Activated T-helper 1 cell treated with Interleukin-2 at 50 U/mL for 16 hours (primary cell): ENCODE measurements at places on chromosomes 2 and 18.

GRCh38 chr2:176826984-176827668 is 385.5 kb upstream of the HNRNPA3 start:
- no peak for DNase-seq

DNA sequence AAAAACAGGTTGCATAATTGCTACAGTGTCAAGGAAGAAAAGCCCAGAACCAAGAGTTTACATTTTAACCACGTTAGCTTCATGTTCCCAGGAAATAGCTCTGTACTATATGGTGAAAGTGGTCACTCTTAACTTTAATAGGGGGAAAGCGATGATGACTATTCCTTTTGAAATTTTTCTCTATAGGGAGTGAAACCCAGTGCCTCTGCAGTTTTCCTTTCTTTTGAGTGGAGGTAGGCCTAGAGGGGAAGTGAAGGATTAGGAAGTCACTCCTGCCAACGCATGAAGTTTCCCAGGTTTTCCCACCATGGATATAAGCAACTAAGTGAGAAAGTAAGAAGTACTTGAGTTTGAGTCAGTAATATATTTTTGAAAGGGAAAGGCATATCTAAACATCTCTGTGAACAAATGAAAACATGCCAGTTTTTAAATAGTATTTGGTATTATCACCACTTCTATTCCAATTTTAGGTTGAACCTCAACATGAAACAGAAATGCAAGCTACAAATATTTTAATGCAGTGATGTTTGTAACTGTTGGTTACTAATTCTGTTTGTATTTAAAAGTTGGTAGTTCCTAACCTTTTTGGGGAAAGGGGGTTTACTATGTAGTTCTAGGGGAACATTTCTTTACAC is 91.9 kb downstream of the VRK2 start:
- no peak for DNase-seq

DNA sequence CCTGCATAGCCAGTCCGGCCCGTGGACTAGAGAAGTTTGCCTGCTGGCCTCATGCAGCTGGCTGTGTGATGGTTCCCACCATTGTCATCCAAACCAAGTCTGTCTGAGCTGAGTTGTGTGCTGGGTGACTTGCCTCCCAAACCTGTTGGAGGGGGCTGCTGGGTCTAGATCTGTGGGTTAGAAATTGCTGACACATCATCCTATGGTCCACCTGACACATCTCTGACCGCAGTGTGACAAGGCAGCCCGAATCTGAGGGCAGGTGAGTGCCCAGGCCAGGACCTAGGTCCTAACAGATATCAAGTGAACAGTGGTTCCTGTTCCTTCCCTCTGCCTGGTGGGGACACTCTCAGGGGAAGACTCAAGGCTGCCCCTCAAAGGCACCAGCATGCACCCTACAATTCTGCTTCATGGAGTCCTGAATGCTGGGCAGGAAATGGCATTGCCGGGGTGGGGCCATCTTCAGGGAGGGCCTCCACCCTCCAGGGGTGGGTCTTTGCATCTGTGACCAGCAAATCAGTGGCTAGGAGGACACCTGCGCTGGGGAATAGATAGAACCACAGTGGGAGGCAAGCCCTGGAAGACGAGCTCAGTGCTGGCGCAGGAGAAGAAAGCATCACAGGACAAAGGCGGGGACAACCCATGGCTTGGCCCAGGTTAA is 117.9 kb upstream of the ID2 start:
- no peak for DNase-seq

GRCh38 chr2:227595797-227596196 is 2.9 kb upstream of the SCYGR2 start:
- DNase-seq: no peak

GRCh38 chr2:165193178-165193777 is 10.6 kb downstream of the SCN3A start:
- no peak for DNase-seq

DNA sequence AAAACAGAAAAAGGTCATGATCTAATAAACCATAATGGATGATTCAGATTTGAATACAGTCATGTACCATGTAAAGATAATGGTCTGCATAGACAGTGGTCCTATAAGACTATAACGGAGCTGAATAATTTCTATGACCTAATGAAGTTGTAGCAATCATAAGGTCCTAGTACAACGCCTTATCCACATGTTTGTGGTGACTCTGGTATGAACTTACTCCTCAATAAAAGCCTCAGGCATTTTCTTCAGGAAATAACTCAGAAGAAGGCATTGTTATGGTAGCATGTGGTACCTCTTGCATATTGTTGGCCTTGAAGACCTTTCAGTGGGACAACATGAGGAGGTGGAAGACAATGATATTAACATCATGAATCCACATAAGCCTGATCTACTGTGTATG is 883.3 kb downstream of the CNTNAP5 start:
- no peak for DNase-seq

GRCh38 chr2:15712551-15713342 is 121.1 kb downstream of the DDX1 start:
- DNase-seq: no peak

- DNase-seq: no peak
Measured at GRCh38 chr18:34483198-34483597, 226.9 kb upstream of the DTNA start.

DNA sequence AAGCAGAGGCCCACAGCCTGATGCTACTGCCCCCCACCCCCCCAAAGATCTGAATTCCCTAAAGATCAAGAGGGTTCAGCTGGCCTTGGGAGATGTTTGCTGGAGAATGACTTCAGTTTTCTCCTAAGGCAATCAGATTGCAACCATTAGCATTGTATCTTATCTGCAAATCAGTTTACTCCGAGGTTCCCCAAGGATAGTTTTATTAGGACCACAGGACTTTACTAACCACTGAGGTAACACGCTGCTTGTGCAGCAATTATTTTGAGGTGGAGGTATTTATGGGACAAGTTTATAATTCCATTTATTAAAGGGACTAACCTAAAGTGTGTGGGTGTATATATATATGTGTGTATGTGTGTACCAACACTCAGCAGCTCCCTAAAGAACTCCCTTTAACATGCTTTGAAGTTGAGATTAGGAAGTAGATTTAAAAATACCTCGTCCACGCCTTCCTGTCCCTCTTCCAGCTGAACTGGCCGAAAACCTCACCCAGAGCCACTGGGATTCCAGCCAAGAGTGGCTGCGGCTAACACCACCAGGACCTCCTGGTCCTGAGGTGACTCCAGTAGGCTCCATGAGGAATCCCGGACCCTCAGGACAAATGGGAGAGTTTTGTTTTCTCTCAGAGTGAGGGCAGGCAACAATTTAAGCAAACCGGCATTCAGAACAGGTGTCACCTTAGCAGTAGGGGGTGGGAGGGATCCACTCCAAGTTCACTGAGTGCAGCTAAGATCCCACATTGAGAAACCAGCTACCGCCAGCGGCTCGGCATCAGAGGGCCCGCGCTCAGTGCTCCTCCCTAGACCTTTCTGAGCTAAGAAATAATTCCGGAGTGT is 3.0 kb upstream of the DLX1 start:
- no peak for DNase-seq

- DNase-seq: no peak
Measured at GRCh38 chr2:135252805-135253458, 200.8 kb downstream of the RAB3GAP1 start.

DNA sequence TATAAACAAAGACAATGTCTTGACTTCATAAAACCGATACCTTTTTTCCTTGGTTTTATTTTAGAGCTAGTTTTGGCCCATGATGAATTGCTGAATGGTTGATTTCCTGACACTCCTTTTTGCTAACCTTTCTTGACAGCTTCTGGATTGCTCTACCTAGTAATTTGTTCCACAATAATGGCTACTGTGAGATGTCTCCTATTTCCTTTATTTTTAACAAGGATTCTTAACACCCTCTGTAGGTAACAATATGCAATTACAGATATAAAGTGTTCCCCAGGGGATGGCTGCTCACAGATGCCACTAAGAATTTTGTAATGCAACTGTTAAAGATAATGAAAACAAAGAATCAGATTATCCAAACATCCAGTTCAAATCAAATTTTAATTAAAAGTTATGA is 100.8 kb upstream of the ATP5MC3 start:
- DNase-seq: no peak

DNA sequence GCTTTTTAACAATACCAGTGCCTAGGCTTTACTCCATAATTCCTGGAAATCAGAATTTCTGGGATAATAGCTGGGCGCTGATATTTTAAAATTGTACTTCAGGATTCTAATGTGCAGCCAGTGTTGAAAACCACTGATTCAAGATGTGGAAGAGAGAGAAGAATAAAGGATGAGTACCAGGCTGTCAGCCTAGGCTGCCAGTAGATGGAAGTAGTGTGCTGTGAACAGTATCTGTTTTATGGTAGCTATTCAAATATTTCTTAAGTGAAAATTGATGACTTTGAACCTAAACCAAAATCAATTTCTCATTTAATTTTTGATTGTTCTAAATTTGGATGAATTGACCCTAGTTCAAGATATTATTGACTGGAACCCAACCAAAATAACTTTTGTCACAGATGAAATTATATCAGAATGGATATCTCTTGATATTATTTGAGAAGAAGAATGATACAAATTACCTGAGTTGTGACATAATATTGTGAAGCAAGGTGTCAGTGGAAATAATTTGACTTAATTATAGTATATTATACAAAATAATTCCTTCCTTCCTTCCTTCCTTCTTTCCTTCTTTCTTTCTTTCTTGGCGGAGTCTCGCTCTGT is 88.0 kb downstream of the COMMD1 start:
- no peak for DNase-seq

DNA sequence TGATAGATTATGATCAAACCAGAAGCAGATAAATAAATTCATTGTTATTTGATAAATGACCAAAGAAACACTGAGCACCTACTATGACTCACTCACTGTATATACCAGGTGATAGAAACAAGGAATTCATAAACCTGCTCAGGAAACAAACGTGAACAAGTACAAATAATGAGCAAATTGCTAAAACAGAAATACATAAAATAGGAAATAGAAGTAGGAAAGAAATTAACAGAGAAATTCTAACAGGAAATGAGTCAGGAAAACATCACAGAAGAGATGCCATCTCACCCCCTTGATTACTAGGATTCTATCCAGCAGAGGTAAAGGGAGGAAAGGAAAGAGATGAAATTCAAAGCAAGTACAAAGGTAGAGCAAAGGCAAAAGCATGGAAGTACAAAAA is 31.3 kb downstream of the EXOC6B start:
- no peak for DNase-seq

GRCh38 chr2:175111200-175111657 is 56.8 kb downstream of the ATF2 start:
- no peak for DNase-seq

GRCh38 chr2:45345331-45346234 is 265.5 kb downstream of the SRBD1 start:
- no peak for DNase-seq

DNA sequence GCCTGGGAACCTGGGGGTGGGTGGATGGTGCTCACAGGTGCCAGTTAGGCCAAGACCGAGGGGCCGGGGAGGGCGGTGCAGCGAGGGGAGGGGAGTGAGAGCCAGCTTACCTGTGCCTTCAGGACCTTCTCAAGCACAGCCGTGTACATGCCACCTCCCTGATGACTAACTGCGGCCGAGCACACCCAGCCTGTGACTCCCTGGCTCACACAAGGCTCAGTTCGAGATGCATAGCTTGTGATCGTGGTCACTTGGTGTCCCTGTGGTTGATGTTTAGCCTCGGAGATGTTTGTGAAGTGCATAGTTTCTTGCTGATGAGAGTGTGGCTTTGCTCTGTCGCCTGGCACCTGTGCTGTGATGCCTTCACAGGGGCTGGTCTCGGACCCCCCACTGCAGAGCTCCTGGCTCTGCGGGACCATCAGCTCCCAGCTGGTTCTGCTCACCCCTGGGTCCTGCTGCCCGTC is 84.5 kb upstream of the ODC1 start:
- DNase-seq: no peak

DNA sequence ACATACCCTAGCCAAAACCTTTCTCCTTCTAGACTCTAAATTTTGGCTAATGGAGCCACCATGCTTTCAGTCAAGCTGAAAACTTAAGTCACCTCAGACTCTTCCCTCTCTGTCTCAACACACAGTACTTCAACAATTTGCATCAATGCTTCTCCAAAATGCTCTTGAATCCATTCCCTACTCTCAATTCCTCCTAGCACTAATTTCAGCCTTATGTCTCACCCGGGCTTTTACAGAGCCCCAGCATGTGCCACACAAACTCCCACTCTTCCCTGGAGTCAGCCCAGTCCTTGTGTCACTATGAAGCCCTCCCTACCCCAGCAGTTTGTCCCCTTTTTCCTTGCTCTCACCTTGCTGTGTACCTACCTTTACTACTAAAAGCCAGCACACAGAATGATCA is 38.7 kb downstream of the AAK1 start:
- no peak for DNase-seq

DNA sequence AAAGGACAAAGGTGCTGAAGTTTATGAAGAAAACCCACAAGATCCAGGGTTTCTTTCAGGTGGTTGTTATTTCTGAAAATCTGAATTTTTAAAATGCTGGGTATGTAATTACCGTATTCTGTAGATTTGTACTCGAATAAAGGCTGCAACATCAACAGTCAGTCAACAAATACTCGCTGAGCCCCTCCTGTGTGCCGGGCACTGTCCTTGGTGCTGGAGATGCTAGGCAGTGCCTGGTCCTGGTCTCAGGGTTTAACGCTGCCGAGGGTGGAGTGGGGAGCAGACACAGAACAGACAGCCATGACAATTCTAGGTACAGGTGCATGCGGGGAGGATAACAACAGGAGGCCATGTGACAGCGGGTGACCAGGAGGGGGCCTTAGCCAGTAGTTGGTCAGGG is 27.2 kb upstream of the PDIA6 start:
- no peak for DNase-seq

- DNase-seq: no peak
Measured at GRCh38 chr2:197804758-197805714, 643 bp downstream of the PLCL1 start.

- no peak for DNase-seq
Measured at GRCh38 chr2:236164925-236165841, 3.0 kb downstream of the GBX2 start.

- DNase-seq: no peak
Measured at GRCh38 chr2:214629875-214630274, 179.6 kb downstream of the BARD1 start.

DNA sequence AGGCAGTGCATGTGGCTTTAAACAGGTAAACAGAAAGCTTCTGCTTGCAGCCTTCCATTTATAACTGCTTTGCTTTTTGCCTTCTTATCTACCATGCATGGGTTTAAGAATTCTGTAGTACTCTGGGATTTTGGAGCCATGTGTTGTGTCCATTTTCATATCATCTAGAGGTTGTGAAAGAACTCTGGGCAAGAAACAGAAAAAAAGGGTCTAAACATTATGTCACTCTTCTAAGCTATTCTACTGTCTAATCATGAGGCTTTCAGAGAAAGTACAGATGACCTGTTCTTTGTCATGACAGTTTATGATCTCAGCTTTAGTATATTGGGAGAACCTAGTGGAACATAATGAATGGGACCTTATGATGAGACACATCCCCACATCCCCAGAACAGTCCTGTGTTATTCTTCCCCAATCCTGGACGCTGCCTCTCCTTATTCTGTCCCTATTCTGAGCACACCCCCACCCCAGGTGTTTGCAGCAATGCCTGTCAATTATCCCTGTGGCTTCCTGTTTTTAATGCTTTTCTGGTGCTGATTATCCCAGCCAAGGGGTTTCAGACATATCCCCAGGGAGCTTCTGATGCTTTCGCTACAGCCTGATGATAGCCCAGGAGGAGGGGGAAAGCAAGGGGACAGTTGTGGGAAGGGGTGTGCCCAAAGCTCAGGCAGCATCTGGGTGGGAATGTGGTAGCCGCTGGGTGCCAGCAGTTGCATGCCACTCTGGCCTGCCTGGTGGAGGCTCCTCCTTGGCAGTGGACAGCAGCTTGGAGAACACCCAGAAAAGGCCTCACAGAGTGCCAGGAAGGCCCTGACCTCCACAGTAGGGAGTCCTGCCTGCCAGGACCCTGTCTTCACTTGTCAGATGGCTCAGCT is 169.5 kb upstream of the MAP3K20 start:
- no peak for DNase-seq

- no peak for DNase-seq
Measured at GRCh38 chr2:3778851-3779495, 75.6 kb downstream of the DCDC2C start.
